8988T (cell line): ENCODE measurements at places on chromosomes 5 and 9.

DNA sequence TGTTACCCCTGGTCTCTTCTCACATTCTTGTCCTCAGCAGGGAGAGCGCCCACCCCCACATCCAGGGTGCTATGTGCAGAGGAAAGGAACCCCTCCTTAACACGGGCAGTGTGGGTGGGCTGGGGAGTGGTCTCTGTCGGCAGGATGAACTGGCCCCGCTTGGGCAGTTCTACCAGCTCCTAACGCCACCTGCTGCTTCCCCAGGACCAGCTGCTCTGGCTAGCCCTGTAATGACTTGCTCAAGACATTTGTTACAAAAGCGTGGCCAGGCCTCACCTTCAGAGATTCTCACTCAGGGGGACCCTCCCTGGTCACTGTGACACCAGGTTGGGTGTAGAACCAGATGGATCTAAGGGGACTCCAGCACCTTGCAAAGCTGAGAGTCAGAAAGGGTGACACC, 82.4 kb downstream of the HMCN2 start:
- DNase-seq, result no peak

DNA sequence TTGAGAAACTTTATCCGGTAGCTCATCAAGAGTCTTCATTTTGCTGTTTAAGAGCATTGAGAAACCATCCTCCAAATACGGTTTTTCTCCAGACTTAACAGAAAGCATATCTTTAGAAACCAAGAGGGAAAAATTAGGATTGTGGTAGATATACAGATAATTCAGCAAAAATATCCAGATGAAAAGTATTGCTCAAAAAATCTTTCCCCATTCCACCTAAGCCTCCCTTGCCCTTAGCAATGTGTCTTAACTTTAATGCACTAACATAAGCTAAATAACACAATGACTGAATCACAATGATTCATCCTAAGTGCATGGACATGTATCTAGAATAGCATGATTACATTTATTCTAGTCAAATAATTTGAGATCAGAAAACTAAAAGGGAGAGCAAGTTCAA, 130.3 kb upstream of the TARS1 start:
- DNase-seq, result no peak

DNA sequence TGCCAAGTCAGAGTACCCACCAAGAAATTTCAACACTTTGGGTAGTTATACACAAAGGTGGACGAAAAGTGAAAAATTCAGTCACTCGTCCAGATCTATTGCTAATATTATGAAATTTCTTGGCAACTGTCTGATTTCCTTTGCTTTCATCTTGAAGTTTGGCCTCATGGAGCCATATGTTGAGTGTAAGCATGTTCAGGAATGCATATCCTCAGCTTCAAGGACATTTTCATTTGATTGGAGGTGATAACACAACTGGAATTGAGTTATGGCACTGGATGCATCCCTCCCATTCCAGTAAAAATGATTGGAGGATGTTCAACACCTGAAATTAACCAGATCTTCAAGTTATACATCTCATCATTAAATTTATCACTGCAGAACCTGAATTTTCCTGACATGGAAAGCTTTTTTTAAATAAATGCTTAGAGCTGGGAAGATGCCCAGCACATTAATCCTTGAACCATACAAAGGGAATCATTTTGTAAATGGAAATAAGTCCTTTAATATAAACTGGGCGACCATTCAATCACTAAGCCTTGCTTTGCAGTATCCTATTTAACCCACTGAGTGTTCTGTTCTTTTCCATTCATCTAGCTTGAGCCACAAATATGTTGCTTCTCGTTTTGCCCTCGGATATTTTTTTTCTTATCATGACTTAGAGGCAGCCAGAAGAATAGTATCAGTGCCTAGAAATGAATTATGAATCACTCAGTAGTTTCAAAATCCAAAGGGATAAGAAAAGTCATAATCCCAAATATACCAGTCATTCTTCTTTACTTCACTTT, 273.7 kb upstream of the PIK3R1 start:
- DNase-seq, result no peak

DNA sequence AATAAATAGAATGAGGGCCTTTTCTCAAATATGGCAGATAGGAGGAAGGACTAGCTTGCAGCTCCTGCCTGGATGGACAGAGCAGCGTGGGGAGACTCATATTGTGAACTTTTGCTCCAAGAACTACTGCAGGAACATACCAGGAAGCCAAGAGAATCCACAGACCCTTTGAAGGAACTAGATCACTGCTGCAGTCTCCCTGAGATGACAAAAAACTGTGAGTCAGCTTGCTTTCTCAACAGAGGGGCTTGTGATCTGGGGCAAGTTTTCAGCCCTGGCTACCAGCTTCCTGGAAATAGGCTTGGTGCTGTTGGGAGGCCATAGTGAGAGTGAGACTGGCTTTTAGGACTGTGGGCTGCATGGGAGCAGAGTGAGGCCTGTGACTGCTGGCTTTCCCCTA, 170.6 kb upstream of the TRIM32 start:
- no peak for DNase-seq

DNA sequence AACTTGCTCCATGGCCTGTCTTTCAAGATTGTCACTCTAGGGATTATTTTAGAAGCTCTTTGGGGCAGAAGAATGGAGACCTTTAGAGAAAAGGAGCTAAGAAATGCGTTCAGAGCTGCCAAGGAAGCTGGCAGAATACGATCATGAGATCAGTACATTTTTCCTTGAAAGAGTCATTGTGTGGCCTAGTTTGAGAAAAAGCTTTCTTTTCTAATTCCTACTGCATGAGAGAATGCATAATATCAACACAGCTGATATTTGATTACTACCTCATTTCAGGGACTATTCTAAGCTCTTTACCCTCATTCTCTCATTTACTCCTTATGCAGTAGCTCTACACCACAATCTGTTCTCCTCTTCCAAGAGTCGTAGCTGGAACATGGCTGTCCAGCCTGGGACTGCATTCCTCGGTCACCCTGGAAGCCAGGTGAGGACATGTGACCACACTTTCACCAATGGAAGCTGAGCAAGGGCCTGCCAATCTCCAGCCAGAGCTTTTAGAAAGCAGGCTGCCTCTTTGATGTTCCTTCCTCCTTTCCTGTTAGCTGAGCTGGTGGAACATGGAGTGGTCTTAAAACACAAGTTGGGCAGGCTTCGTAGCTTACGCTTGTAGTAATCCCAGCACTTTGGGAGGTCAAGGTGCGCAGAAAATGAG, 99.3 kb upstream of the LHFPL2 start:
- no peak for DNase-seq

DNA sequence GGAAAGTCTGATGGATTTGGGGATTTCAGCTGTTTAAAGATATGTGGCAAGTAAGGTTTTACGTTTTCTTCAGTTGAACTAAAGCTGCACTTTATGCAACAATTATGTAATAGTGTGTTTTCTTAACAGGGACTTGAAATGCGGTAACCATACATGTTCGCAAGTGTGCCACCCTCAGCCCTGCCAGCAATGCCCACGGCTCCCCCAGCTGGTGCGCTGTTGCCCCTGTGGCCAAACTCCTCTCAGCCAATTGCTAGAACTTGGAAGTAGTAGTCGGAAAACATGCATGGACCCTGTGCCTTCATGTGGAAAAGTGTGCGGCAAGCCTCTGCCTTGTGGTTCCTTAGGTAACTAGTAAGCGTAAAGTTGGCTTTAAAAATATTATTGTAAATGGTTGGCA, 28.5 kb downstream of the NFX1 start:
- no peak for DNase-seq

GRCh38 chr5:35214051-35214450, 16.2 kb downstream of the PRLR start:
- DNase-seq, result no peak

DNA sequence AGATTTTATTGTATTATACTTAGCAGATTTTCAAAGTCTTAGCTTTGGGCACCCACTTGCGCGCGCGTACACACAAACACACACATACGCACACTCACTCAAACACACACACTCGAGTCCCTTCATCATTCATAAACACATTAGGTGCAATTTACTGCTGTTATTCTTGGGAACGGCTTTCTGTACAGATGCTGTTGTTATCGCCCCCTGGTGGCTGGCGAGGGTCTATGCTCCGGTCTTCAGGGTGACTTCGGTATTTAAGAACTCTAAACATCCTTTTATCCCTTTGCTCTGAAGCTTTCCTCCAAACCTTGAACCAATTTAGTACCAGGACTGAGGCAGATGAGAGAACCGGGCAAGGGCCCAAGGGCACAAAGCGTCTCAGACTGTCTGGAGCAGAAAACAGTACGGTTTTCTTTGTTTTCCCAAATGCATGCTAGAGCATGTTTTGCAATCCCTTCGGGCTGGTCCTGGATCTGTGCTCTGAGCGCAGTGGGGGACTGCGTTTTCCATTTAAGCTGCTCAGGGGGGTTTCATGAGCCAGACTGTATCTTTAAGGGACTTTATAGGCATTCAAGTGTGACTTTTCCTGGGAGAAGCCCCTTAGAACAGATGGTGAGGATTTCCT, 1.7 kb upstream of the SLIT3 start:
- DNase-seq, result peak; percentile 58

GRCh38 chr9:104286799-104287198, 192.7 kb downstream of the SMC2 start:
- no peak for DNase-seq

- no peak for DNase-seq
Observed at GRCh38 chr9:93397661-93398373, 53.7 kb upstream of the FAM120A start.

GRCh38 chr9:110259566-110259965, 3.3 kb upstream of the TXN start:
- no peak for DNase-seq

DNA sequence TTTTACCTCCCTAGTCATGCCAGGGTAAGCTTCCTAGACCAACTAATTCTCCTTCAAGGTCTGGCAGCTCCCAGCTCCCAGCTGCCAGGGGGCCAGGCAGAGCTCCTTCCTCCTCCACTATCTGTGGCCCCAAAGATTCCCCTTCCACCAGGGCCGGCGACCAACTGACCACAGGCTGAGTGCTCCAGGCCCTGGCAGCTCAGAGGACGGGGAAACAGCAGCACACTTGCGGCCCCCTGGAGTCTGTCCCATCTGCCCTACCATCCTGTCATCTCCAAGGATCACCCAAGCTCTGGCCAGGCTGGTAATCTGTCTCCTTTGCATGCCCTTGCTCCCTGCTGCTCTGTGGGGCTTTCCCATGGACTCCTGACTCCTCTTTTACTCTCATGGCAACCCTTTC, 31.2 kb upstream of the BASP1 start:
- DNase-seq, result no peak

GRCh38 chr5:55063899-55064298, 38.5 kb upstream of the GZMA start:
- DNase-seq, result no peak

DNA sequence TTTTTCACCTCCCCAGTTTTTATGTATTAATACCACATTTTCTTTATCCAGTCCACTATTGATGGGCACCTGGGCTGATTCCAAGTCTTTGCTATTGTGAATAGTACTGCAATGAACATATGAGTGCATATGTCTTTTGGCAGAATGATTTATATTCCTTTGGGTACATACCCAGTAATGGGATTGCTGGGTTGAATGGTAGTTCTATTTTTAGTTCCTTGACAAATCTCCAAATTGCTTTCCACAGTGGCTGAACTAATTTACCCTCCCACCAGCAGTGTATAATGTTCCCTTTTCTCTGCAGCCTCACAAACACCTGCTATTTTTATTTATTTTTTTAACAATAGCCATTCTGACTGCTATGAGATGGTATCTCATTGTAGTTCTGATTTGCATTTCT, 340.2 kb downstream of the ADAMTS6 start:
- no peak for DNase-seq

DNA sequence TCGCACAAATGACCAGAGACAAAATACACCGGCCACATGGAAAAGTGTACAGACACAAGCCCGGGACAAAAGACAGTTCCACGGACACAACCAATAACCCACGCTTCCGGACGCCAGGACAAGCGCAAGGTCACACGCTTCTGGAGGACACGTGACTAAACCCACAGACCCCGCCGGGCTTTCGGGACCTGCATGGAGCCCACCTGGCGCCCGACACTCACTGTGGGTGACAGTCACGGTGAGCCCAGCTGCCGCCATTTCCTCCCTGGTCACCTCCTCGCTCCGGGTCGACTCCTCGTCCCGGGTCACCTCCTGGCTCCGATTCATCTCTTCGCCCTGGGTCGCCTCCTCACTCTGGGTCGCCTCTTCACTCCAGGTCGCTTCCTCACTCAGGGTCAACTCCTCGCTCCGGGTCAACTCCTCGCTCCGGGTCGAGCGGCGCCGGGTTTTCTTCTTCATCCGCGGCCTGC, 470 bp downstream of the BAG1 start:
- no peak for DNase-seq

GRCh38 chr5:71894091-71894490, 175.0 kb downstream of the CARTPT start:
- no peak for DNase-seq

- no peak for DNase-seq
Observed at GRCh38 chr9:101440714-101441230, 5.2 kb upstream of the ALDOB start.

GRCh38 chr5:178630951-178631350, 4.1 kb upstream of the CLK4 start:
- DNase-seq, result no peak

- DNase-seq, result no peak
Observed at GRCh38 chr9:93546356-93546755, 30.0 kb upstream of the PHF2 start.

GRCh38 chr5:173760461-173761177, 127.5 kb upstream of the CPEB4 start:
- no peak for DNase-seq

DNA sequence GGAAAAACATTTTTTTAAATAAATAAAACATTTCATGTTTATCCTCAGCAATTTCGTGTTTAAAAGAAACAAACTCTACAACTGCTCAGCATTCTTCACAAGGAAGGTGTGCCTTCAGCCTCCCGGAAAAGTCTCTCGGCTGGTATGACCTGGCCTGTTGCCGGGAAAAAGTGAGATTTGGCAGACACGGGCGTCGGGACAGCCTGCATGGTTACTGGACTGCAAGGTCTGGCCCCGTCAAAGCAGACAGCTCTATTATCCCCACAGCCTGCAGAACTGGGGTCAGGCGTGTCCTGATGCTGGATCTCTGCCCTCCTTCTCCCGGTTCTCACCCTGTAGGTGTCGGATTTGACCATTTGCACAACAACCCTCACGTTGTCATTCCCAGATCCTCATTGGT, 120.3 kb upstream of the SPATA31C2 start:
- no peak for DNase-seq

DNA sequence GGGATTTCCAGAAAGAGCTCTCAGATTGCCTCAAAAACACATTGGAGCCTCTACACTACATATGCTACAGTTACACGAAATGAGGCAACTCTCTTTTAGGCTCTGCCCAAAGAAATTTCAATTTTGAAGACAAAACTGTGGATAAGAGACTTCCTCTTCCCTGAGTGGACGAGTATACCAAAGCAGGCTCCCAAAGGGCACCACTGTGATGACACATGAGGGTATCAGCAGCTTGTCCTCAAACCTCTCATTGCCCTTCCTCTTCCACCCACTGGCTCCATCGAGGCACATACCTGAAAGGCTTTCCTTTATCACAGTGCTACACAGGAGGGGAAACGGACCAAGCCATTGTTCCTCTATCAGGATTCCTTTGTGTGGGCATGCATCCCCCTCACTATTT, 11.3 kb downstream of the CKMT2 start:
- no peak for DNase-seq

DNA sequence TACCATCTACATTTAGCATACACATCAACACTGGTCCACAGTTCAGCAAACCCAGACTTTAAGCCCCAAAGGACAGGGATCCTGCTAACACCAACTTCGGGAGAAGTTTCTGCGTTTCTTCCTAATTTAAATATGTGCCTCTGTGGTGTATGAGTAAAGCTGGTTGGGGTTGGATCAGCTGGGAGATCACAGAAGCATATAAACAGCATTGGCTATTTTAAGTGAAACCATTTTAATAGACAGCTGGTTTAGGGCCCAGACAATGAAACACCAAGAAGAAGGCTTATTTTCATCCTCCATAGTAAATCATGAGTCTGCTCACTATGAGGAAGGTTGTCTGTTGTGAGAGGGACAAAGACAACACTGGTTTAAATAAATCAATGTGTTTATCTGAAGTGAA, 11.3 kb downstream of the EBF1 start:
- DNase-seq, result no peak
